Articular chondrocyte of knee joint (primary cell): ENCODE measurements at places on chromosomes 2 and 18. TPM values are rescaled to one million over a fixed set of nuclear protein-coding genes. Genes with fewer than 3 reads are reported as not detected.

Gene FKBP7
- 48.2 and 49.1 TPM in 2 replicates for total RNA-seq

Gene DSG4
- not detected in 2 replicates for total RNA-seq

Gene IGFBP2
- total RNA-seq, result 13.5 and 13.6 TPM in 2 replicates

Gene SLC11A1
- 0.32 and 1.3 TPM in 2 replicates for total RNA-seq

Gene RAX
- total RNA-seq, result not detected in 2 replicates

Gene BCL11A
- 0.78 and 1.2 TPM in 2 replicates for total RNA-seq

Gene TEX44
- not detected in 2 replicates for total RNA-seq

Gene TMEM169
- 0.22 and 0.26 TPM in 2 replicates for total RNA-seq

Gene GULP1
- total RNA-seq, result 114 and 121 TPM in 2 replicates

Gene VWC2L
- not detected in 2 replicates for total RNA-seq

Gene PSTPIP2
- total RNA-seq, result 9.3 and 9.9 TPM in 2 replicates

Gene REEP1
- 0.43 and 0.52 TPM in 2 replicates for total RNA-seq

Gene RGPD5
- total RNA-seq, result 55.9 and 61.6 TPM in 2 replicates

Gene PAX8
- total RNA-seq, result 0.65 and 0.86 TPM in 2 replicates

Gene CCDC85A
- 0.78 and 2.1 TPM in 2 replicates for total RNA-seq

Gene DYNC1I2
- total RNA-seq, result 121 and 124 TPM in 2 replicates

Gene ABCB11
- total RNA-seq, result not detected in 2 replicates

Gene C2orf81
- 1.3 and 1.7 TPM in 2 replicates for total RNA-seq

Gene WDR43
- 62.3 and 63.0 TPM in 2 replicates for total RNA-seq

Gene EMILIN2
- total RNA-seq, result 2.5 and 6.4 TPM in 2 replicates

Gene PPP1R1C
- total RNA-seq, result 2.2 and 3.8 TPM in 2 replicates

Gene NAT8
- total RNA-seq, result not detected in 2 replicates

Gene MEP1B
- not detected in 2 replicates for total RNA-seq

Gene RFTN2
- total RNA-seq, result 23.5 and 33.0 TPM in 2 replicates

Gene GPR17
- total RNA-seq, result not detected in 2 replicates

Gene REG1B
- not detected in 2 replicates for total RNA-seq
